Activated CD8-positive, alpha-beta memory T cell treated with anti-CD3 and anti-CD28 coated beads, Interleukin-2, amount 10 ng/mL, durations not matched to agents 7 days and 5 days (primary cell): ENCODE measurements at places on chromosomes 3 and 15. TPM values are rescaled to one million over a fixed set of nuclear protein-coding genes. Genes with fewer than 3 reads are reported as not detected.
A peak's percentile ranks its signal among the peaks of the same experiment; 100 is the strongest.

GRCh38 chr3:167631471-167631870 is 22.3 kb downstream of the WDR49 start:
- DNase-seq = no peak

- no peak for DNase-seq
Observed at GRCh38 chr3:33152363-33153360, 38.8 kb downstream of the CRTAP start.

DNA sequence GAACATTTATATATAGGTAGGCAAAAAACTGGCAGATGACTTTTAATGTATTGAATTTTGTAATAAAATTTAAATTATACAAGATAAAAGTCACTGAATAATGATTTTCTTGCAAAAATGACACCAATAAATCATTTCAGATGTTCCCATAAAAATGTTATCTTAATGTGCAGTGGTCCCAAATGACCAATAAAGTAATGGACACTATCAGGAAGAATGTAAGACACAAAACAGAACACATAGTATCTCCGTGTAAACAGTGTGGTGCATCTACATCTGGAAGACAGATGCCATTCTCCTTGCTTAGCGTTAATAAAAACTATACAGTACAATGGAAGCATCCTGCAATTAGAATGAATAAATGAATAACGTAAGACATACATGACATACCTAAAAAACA is 41.5 kb downstream of the FGF7 start:
- DNase-seq = no peak

GRCh38 chr15:74683758-74684157 is 12.1 kb downstream of the EDC3 start:
- DNase-seq = no peak

DNA sequence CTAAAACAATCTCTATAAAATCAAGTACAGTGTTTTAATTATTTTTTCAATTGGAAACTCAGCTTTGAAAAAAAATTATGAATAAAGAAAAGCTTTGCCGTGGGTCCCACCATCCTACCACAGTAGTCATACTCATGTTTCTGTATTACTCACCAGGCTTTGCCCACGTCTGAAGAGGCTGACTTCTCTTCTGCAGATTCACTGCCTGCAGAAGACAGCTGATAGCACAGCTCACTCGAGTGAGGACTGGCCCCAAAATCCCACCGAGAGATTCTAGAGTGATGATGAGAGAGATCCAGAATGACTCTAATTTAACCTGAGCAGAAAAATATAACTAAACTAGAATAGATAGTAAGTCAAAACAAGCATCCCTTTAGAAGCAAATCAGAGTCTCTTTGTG is 11.9 kb downstream of the C2CD4B start:
- no peak for DNase-seq

DNA sequence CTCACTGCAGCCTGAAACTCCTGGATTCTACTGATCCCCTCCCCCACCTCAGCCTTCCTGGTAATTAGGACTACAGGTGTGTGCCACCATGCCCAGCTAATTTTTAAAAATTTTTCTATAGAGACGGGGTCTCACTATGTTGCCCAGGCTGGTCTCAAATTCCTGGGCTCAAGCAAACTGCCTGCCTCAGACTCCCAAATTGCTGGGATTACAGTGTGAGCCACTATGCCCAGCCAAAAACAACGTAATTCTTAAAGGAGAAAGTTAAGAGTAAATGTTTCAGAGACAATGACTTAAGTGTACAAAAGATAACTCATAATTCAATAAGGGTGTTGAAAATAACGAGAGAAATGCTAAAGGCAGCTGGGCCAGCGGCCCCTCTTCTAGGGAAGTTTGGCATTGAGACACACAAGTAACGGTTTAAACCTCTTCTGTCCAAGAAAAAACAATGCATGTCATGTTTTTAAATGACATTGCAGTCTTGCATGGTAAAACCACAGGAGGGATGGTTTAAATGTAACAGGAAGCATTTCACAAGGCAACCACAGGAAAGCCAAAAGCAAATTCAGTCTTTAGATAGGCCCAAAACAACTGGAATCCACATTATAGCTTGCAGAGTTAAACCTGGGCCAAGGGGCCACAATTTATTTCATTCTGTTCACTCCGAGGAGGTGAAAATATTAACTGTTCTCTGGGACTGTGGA is 5.1 kb downstream of the PROK2 start:
- DNase-seq = no peak

DNA sequence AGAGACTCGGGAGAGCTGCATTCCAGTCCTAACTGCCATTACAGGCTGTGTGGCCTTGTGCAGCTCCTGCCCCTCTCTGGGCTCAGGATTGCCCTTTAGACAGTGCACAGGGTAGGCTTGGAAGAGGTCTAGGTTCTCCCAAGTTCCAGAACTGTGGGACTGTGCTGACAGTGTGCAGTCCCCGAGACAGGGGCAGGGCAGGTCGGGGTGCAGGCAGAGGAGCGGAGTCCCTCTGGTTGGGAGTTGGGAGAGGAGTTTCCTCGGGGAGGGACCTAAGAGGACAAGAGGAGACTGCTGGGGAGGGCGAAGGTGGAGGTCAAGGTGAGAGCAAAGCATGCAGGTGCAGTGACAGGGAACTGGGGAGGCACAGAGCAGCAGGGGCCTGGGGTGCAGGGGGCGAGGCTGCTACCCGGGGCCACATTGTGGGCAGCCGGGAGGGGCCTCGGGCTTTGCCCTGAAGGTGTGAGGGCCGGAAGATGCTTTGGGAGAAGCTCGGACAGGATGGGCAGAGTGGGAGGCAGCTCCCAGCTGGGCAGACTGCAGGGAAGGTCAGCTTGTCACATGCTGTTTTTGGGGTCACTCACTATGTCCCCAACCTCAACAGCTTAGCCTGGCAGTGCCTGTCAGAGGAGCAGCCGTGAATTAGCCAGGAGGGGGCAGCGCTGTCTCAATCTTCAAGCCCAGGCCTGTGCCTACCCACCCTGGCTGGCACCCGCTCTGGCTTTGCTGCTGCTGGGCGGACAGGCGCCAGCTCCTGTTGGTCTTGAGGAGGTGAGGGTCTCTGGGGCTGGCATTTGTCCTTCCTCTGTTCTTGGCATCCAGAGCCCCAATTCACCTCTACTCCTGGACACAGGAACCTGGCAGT is 15.4 kb upstream of the CSPG4 start:
- DNase-seq = peak; percentile 77

GRCh38 chr3:171784387-171784786 is 25.9 kb downstream of the PLD1 start:
- no peak for DNase-seq

DNA sequence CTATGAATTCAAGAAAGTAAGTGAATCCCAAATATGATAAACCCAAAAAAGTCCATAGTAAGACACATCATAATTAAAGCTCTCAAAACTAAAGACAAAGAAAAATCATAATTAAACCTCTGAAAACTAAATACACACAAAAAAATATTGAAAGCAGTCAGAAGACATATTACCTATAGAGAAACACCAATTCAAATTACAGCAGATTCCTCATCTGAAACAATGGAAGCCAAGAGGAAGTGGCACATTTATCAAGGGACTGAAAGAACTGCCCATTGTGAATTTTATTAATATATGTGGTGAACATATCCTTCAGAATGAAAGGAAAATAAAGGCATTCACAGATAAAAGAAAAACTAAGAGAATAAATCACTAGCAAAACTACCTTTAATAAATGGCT is 128.2 kb downstream of the SCAPER start:
- no peak for DNase-seq

DNA sequence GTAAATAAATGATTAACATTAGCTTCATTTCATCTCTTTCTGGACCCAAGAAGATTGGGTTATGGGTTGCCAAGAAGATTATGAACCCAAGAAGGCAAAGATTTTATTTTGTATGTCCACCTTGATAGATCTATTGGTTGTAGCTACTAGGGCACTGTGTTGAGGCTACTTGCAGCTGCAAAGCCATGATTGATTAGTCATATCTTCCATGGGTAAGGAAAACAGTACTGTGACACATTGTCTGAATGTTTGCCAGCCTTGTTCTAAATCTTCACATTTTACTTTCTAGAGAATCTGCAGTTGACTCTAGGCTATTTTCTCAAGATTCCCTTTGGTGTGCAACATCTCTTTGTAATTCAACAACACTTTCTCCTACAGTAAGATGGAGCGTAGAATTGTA is 229.2 kb upstream of the KCNH8 start:
- DNase-seq = no peak

DNA sequence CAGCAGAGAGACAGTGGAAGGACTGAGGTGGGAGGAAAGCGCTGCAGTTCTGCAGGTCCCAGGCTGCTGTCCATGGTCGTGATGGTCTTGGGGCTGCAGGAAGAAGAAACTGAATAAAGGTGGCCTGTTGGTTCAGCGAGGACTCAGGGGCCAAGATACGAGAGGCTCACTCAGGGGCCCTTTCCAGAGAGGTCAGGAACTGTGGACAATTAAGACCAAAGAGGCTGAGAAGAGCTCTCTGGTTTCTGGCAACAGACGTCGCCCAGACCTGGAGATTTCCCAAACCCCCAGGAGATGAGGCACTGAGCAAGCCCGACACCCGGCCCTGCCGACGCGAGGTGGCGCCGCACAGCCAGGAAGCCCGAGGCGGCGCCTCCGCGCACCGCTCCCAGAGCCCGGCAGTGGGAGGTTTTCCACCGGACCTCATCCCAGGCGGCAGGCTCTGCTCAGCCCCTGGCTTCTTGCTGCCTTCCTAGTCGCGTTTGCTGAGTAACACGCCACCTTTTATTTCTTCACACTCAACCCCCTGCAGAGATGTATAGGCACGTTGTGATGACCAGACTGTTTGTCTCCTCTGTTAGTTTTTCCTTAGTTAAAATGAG is 56.4 kb upstream of the ARRDC4 start:
- no peak for DNase-seq

DNA sequence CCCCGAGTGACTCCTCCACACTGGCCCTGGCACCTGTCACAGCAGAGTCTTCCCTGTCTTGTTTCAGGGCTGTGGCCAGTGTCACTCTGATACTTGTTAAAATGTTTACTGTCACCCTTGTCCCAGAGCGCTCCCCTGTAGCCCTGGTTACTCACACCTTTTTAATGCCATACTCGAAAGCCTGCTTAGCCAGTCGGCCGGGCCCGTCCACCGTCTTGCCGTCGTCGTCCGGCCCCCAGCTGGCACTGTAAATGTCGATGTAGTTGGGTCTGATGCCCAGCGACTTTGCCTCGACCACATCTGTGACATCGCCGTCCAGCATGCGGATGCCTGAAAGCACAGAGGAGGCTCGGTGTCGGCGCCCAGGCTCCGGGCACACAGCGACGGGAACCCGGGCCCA is 91.3 kb downstream of the PCSK6 start:
- DNase-seq = no peak

DNA sequence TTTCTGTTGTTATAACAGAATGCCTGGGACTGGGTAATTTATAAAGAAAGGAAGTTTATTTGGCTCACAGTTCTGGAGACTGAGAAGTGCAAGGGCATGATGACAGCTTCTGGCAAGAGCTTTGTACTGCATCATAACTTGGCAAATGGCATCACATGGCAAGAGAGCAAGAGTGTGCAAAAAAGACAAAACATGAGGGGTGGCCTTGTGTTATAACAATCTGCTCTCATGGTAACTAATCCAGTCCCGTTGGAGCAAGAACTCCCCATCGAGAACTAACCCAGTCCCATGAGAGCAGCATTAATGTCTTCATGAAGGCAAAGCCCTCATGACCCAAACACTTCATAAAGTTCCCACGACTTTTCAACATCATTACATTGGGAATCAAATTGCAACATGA is 23.2 kb downstream of the SCN11A start:
- DNase-seq = no peak

GRCh38 chr3:9976721-9977709 is 9.6 kb downstream of the EMC3 start:
- DNase-seq = peak; percentile 56

GRCh38 chr3:176867681-176868663 is 329.3 kb downstream of the TBL1XR1 start:
- no peak for DNase-seq

DNA sequence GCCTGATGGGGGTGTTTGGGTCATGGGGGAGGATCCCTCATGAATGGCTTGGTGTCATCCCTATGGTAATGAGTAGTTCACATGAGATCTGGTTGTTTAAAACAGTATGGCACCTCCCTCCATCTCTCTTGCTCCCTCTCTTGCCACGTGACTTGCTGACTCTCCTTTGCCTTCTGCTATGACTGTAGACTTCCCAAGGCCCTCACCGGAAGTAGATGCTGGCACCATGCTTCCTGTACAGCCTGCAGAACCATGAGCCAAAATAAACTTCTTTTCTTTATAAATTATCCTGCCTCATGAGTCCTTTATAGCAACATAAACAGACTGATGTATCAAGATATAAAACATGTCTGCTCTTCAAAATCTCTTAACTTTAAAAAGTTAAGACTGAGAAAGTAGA is 96.1 kb downstream of the TFDP2 start:
- DNase-seq = no peak

DNA sequence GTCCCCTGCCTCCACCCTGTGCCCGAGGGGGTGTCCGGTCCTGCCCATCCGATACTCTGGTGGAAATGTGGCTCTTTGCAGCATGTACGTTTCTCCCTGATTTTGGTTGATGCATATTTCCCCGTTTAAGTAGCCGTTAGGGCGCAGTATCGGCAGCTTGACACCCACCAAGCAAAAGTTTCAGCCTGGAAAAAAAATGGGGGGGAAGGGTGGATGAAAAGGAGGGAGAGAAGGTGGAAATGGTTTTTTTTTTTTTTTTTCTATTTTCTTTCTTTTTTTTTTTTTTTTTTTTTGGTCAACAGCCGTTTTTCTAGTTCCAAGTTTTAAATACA is 1.3 kb downstream of the RAP2B start:
- DNase-seq = no peak

GRCh38 chr3:139074565-139075115 is 29.9 kb upstream of the PRR23C start:
- DNase-seq = no peak

- no peak for DNase-seq
Observed at GRCh38 chr3:188497021-188497420, 343.1 kb downstream of the LPP start.

- peak; percentile 54 for DNase-seq
Observed at GRCh38 chr15:20341901-20342600, 199.5 kb downstream of the GOLGA6L6 start.

- no peak for DNase-seq
Observed at GRCh38 chr3:133691273-133692107, 29.7 kb upstream of the TOPBP1 start.

- DNase-seq = no peak
Observed at GRCh38 chr3:46642971-46643370, 30.6 kb downstream of the FAM240A start.

DNA sequence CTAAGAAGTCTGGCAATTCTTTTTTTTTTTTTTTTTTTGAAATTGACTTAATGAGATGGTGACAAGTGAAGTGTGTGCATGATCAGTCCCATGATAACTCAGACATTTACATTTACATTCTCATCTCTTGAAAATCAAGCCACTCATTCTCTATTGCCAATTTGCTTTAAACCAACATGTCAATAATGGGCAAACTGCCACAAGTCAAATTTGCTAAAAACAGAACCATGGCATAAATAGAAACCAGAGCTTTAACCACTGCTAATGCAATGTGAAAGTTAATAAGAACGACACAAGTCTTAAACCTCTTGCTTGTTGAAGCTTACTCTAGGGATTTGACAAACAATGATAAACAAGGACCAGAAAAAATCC is 12.0 kb upstream of the COL8A1 start:
- DNase-seq = no peak

GRCh38 chr3:127525373-127525772 is 65.2 kb downstream of the TPRA1 start:
- no peak for DNase-seq

The PLS1 gene
- total RNA-seq = 4.5 TPM

The IL17RB gene
- 7.0 TPM for total RNA-seq

The COPB2 gene
- total RNA-seq = 78.9 TPM

The RGMA gene
- total RNA-seq = 0.28 TPM

The CTXN2 gene
- total RNA-seq = not detected

The PROS1 gene
- 0.84 TPM for total RNA-seq

The EXOSC7 gene
- 66.1 TPM for total RNA-seq

The NANOGP8 gene
- total RNA-seq = not detected

The COL6A5 gene
- total RNA-seq = not detected
